ENCODE measurements at places on chromosomes 4 and X.

DNA sequence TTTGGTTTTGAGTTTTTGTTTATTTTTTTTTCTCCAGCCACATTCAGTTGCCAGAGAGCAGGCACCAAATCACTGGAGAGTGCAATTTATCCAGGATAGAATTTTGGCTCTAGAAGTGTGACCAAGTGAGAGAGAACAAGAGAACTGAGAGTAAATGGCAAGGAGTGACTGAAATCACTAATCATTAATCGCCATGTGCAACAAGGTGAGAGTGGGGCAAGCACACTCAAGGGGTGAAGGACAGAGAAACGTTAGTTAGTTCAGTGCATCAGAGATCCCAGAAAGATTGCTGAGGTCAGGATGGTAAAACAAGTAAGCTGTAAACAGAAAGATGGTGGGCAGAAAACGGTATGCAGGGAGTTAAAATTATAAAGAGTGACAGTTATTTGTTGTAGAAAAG, 17.8 kb upstream of the ASIC5 start:
- ATAC-seq, result no peak

DNA sequence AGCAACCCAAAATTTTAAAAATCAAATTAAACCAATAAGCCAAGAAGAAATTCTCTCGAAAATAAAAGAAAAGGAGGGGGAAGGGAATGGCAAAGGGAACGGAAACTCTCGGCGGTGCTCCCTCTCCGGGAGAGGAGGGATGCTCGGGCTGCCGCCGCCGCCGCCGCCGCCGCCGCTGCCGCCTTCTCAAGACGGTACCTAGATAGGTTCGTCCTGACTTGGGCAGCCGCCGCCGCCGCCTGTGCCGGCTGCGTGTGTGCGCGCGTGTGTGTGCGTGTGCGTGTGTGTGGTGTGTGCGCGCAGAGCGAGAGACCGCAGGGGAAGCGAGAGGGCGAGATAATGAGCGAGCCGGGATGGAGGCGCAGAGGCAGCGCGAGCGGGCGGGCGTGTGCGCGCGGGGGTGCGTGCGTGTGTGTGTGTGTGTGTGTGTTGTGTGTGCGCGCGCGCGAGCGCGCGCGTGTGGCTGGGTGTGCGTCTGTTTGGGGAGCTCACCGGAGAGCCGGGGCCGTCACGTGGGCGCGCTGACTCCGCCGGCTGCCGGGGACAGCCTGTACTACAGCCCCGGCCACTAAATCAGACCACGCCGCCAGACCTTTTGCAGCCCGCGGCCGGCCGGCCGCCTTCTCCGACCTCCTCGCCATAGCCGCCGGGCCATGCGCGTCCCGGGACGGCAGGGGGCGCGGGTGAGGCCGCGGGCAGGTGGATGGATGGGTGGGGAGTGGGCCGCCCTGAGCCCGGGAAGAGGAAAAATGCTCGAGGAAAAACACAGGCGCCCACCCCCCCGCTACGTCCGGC, 111.6 kb downstream of the DHX15 start:
- peak; percentile 85 for ATAC-seq

DNA sequence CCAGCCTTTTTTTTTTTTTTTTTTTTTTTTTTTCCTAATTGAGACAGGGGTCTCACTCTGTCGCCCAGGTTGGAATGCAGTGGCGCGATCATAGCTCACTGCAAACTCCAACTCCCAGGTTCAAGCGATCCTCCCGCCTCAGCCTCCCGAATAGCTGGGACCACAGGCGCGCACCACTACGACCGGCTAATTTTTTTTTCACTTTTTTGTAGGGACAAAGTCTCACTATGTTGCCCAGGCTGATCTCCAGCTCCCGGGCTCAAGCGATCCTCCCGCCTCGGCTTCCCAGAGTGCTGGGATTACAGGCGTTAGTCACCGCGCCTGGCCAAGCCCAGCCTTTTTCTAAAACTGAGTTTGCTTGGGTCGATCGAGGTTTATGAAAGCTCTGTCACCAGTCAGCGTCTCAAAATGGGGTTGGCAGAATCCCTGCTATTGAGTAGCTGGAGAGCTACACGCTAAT, 1.3 kb upstream of the OTUD5 start:
- ATAC-seq, result peak; percentile 15

DNA sequence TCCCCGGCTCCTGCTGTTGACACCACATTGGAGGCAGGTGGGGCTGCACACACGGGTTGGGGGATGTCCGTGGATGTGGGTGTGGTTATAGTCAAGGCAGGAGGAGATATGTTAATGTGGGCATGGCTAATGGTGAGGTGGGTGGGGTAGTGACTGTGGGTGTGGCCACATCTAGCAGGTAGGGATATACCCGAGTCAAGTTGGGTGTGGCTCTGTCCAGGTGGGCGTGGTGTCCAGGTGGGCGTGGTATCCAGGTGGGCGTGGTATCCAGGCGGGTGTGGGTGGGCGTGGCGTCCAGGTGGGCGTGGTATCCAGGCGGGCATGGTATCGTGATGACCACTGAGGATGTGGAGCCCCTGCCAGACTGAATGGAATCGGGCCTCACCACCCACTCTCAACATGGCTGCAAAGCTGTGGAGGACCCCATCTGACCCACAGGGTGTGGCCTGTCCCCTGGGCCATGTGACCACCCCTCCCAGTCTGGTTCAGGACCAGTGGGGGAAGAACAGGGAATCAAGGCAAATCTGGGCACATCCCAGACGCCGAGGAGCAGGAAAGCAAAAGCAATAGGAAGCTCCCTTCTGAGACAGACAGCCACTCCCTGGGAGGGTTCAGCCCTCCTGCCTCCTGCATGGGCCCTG, 21.0 kb downstream of the MAN2B2 start:
- ATAC-seq, result no peak

DNA sequence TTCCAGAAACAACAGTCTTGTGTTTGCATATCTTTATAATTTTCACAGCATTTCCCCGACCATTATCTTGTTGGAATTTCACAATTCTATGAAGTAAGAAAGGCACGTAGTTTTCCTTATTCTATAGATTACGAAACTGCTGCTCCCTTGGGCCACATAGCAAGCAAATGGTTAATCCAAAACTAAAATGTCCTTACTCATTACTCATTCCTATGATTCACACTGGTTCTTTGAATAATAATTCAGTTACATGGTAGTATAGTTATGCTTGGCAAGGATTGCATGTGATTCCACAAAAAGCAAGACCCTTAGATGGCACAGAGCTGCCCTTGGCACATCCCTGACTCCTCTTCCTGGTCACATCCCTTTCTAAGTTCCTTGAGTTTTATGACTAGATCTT, 51.2 kb downstream of the OR13H1 start:
- peak; percentile 58 for ATAC-seq

- ATAC-seq, result peak; percentile 75
Measured at GRCh38 chrX:25015486-25016360, at the start of gene ARX. ARX (minus strand) TSS chrX:25015965; CDS start chrX:25015737, 228 bp downstream.

DNA sequence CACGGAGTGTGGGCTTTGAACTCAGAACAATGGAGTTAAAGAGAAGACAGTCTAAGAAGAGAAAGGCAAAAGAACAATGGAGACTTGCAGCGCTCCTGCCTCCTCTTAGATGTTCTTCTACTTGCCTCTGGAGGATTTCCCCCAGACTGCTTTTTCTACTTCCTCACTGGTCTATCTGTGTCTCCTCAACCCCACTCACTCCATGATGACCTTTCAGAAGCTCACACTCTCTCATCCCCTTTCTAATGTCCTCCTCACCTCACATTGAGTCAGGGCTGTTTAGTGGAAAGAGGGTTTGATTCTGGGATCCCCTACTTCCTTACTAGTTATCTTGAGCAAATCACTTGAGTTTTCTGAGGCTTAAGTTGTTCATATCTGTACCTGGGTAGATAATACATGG, 12.2 kb upstream of the HERC6 start:
- ATAC-seq, result no peak

GRCh38 chr4:14364953-14365536, 637.2 kb upstream of the CPEB2 start:
- ATAC-seq, result no peak

DNA sequence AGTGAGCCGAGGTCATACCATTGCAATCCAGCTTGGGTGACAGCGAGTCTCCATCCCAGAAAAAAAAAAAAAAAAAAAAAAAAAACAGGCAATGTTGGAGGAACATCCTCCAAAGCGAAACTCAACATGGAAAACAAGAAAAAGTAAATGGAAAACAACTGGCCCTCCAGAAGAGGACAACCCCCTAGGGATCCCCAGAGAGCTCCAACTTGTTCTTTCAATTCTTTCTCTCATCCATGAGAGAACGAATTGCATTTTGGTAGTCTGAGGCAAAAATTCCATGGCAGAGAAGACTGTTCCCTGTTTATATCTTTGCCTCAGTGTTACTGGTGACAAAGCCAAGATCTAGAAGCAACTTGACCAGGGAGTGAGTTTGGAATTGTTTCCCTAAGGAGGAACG, 49.8 kb downstream of the OPHN1 start:
- ATAC-seq, result no peak
